ENCODE measurements at places on chromosomes 7 and 10. TPM values are rescaled to one million over a fixed set of nuclear protein-coding genes. Genes with fewer than 3 reads are reported as not detected.

DNA sequence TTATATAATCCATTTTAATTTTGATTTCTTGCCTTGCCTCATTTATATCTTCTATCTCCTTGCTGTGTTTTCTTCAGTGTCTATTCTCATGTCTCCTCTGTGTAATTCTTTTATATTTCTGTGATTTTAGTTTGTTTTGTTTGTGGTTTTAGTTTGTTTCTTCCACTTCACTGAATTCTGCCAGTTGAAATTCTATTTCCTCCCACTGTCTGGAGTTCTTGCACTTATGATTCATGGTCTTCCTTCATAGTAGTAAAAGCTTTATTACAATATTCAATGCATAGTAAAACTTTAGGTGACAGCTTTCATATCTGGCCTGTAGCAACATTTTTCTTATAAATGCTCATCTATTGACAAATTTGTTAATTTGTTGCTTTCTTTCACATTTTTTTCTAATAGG, 113.3 kb downstream of the MAGI2 start:
- no peak for DNase-seq

DNA sequence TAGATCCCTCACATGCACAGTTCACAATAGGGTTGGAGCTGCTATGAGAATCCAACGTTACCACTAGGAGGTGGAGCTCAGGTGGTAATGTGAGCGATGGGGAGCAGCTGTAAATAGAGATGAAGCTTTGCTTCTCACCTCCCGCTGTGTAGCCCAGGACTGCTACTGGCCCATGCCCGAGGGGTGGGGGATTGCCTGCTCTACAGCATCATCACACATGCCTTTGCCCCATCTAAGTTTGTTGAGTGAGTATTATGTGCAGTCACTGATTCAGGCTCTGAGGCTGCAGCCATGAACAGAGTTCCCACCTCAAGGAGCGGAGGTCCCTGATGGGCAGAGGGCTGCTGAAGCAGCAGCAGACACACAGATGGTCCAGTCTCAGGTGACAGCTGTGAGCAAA, 94.1 kb downstream of the CHST15 start:
- DNase-seq = no peak

- no peak for DNase-seq
Measured at GRCh38 chr10:34254596-34254995, 560.5 kb downstream of the PARD3 start.

- no peak for DNase-seq
Measured at GRCh38 chr7:120442838-120443237, 169.9 kb downstream of the KCND2 start.

Gene STEAP1B
- total RNA-seq = not detected
